Right lobe of liver (tissue), 6 donors: ENCODE measurements at places on chromosomes 3 and 15.

DNA sequence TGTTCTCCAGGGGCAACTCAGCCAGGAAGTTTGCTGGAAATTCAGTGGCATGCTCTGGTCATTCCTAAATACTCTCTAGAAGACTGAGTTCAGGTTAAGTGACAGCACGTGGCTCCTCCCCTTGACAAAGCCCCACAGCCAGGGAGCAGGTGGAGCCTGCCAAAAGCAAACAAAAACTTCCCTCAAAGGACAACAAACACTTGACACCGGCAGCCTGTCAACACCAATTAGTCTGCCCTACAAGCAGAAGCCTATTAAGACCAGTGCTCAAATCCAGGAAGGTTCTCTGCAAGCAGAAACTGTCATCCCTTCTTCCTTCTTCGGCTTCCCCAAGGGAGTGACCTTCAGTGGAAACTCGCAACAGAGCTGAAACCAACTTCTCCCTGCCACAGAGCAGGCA, 5.0 kb downstream of the MEX3B start:
- no peak for DNase-seq

GRCh38 chr3:157533298-157534070, 30.3 kb upstream of the VEPH1 start:
- DNase-seq, result no peak

DNA sequence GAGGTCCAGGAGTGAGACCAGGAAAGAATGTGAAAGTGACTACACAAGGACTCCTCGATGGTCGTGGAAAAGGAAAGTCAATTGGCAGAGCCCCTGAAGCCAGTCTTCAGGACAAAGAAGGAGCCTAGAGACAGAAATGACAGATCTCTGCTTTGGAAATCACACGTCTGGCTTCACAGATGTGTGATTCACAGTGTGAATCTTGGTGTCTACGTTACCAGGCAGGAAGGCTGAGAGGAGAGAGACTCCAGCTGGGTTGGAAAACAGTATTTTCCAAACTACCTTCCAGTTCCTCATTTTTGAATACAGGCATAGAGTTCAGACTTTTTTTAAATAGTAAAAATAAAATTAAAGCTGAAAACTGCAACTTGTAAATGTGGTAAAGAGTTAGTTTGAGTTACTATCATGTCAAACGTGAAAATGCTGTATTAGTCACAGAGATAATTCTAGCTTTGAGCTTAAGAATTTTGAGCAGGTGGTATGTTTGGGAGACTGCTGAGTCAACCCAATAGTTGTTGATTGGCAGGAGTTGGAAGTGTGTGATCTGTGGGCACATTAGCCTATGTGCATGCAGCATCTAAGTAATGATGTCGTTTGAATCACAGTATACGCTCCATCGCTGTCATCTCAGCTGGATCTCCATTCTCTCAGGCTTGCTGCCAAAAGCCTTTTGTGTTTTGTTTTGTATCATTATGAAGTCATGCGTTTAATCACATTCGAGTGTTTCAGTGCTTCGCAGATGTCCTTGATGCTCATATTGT, 6.0 kb downstream of the CCR2 start:
- no peak for DNase-seq

GRCh38 chr3:40190056-40190455, 119.5 kb upstream of the EIF1B start:
- no peak for DNase-seq

GRCh38 chr3:178304758-178305467, 231.3 kb upstream of the KCNMB2 start:
- no peak for DNase-seq

DNA sequence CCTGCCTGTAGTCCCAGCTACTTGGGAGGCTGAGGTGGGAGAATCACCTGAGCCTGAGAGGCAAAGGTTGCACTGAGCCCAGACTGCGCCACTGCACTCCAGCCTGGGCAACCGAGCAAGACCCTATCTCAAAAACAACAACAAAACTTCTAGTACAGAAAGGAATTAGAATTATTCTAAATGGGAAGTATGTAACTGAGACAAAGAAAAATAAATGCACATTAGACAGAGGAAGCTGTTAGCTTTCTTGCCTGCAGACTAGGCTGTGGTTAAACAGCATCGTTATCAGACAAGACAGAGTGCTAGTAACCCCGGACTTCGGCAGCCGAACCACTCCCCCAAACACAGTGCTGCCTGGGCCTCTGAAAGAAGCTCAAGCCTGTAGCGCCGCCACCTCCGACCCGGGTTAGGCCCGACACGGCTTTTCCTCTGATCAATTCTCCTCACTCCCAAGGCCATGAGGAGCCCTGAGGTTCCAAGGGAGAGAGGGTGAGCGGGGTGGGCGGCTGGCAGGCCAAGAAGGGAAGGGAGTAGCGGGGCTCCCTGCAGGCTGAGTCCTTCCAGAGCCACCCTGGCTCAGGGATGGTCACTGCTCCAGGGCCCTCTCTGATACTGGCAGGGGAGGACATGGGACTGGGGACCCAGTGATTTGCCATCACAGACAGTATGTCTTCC, 44.8 kb upstream of the MUC4 start:
- DNase-seq, result no peak

DNA sequence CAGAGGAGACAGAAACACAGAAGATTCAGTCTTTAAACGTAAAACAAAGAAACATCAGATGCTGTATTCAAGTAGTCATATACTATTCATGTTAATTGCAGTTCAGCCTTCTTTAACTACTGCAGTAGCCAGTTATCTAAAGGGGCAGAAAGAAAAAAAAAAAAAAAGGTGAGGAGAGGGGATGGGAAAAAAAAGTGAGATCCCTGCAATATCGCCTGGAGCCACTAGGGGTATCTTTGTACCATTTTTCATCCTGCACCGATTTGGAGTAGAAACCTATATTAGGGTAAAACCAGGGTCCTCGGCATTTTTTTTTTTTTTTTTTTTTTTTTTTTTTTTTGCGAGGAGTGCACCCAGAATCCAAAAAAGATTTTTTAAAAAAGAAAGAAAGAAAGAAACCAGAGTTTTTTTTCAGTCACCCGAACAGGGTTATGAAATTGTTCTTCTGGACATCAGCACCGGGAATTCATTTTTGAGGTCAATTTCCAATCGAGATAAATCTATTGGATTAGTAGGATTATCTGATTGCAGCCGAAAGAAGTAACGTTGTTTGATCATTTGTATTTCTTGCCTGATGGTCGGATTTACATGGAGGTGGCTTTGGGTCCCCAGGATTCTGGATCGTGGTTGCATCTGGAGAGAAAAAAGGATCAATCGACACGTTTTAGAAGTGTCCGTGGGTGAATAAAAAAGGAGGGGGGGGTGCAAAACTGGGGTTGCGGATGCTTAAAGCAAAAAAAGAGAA, 186.7 kb downstream of the NLGN1 start:
- no peak for DNase-seq

- no peak for DNase-seq
Measured at GRCh38 chr15:65414841-65415621, 7.7 kb downstream of the IGDCC4 start.

- no peak for DNase-seq
Measured at GRCh38 chr15:55279746-55280351, 9.8 kb downstream of the RAB27A start.

DNA sequence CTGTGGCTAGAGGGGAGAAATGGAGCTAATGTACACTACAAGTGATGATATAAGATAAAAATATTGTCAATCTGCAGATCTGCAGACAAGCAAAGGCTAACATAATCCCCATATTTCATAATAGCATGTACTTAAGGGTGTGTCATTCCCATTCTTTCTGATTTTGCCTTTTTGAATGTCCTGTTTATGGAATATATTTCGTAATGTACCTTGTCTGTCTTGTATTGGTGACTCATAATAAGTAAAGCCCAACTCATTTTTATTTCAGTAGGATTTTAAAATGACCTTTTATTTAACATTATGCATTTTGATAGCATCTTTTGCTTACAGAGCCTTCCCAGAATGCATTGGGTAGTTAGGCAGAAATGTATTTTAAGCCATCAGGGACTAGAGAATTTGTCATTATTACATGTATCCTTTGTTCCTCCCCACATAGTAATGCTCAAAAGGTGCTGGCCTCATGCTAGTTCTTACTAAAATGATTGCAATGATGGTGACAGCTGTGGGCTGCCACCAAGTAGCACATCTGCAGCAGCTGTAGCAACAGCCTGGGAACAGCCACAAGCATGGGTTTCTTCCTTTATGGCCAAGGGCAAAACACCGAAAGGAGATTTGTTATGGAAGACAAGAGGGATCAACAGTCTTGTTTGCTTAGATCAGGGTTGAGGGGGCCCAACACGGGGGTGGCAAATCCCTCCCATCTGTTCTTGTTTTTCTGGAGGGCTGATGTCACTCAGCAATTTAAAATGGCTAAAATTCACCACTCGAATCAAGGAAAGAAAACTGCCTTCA, 188.5 kb downstream of the CADPS start:
- no peak for DNase-seq

DNA sequence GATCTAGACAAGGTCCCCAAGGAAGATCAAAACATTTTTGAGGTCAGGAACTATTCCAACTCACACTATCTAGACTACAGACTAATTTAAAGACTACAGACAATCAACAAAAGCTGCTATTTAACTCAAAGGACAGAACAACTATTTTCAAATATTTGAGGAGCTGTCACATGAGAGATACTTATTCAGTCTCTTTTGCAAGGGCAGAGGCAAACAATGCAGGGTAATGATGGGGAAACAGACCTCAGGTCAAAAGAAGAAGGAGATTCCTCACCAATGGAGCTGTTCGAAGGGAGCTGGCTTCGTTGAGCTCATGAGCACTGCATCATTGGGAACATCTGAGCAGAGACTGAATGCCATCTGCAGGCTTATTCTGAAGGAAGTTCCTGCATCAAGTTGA, 231.9 kb downstream of the DTWD1 start:
- DNase-seq, result no peak

GRCh38 chr15:57149196-57149595, 227.1 kb upstream of the CGNL1 start:
- DNase-seq, result no peak

GRCh38 chr3:6449099-6449498, 411.8 kb upstream of the GRM7 start:
- DNase-seq, result no peak

DNA sequence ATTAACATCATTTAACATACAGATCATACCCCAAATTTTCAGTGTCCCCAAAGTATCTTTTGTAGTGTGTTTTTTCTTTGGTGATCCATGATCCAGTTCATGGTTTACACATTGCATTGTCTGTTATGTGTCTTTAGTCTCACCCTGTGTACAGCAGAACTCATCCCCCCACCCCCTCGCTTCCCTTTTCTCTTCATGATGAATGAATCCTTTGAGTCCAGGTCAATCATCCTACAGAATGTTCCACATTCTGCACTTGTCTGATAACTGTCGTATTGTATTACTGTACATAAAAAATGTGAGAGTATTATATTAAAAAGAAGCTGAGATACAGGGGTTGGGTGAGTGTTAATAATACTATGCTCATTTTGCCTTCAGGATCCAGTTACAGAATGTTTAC, 14.6 kb upstream of the NIT2 start:
- no peak for DNase-seq

DNA sequence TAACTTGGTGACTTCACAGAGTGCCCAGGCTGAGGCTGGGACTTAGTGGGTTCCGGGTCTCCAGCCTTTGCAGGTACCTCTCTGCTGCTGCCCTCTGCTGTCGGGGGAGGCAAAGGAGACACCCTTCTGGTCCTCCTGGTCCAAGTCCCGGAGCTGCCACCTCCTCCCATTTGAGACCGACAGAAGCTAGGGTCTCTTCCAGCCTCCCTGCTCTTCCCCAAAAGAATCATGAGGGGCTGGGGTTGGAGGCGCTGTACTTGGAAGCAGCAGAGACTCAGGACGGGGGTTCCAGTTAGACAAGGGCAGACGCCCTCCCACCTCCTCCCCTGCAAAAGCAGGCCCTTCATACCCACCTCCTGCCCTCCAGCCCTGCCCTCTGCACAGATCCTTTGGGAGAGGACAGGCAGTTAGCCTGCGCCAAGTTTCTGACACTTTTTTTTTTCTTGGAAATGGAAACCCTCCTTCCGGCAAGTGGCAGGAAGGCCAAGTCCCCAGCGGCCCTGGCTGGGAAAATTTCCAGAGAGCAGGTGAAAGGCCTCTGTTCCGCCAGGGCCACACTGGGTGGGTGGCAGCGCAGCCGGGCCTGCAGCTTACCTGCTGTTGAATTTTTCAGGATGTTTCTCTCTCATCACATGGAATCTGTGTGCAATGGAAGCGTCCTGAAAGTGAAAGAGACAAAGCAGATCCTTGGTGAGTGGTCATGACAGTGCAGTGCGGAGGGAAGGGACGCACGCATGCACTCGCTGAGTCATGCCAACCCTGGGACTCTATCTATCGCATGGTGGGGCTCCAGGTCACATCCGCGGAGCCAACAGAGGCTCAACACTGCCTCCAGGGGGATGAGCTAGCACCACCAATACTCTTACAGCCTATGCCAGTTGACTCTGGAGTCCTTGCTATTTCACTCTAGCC, 119.9 kb downstream of the DGKG start:
- peak; percentile 77 for DNase-seq

GRCh38 chr3:133833267-133833666, 27.7 kb downstream of the SRPRB start:
- no peak for DNase-seq

GRCh38 chr15:71092056-71092600, 23.1 kb upstream of the THSD4 start:
- DNase-seq, result no peak

GRCh38 chr3:127038923-127039581, 56.1 kb downstream of the PLXNA1 start:
- peak; percentile 44 for DNase-seq

DNA sequence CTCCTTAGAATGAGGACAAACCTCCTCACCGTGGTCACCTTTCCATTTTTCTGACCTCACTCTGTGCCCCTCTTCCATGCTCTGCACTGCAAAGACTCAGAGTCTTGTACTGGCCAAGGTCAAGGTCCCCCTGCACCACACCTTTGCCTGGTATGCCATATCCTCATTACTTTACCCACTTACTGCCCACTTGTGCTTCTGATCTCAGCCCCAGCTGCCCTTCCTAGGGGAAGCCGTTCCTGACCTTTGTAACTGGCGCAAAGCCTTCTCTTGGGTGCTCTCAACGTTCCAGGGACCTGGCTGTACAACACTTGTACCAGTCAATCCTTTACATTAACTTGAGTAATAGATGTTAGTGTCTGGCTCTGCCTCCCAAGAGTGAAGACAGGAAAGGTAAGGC, 256.0 kb downstream of the SV2B start:
- no peak for DNase-seq

- no peak for DNase-seq
Measured at GRCh38 chr3:71185733-71186455, 397.6 kb downstream of the FOXP1 start.

- no peak for DNase-seq
Measured at GRCh38 chr3:188468662-188469061, 314.7 kb downstream of the LPP start.

- no peak for DNase-seq
Measured at GRCh38 chr3:59877263-59878037, 827.6 kb upstream of the CFAP20DC start.

DNA sequence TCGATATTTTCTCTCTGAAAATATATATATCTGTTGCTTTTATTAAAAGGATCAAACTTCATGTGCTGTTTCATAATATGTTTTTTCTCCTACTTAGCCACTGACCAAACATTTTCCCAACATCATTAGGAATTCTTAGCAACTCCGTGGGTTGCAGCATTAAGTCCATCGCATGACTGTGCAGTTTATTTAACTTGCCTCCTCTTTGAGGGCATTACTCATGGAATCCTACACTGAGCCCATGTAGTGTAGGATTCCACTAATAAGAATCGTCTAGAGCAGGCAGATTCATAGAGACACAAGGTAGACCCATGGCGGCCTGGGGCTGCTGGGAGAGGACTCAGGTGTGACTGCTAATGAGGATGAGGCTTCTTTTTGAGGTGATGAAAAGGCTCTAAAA, 49.3 kb downstream of the CMTM6 start:
- DNase-seq, result no peak

GRCh38 chr15:52379395-52380106, 83.9 kb upstream of the MYO5C start:
- DNase-seq, result no peak
